ENCODE measurements at places on chromosomes 6 and 20. TPM values are rescaled to one million over a fixed set of nuclear protein-coding genes. Genes with fewer than 3 reads are reported as not detected.

LY6G5B gene
- 3.4 TPM for total RNA-seq

DNA sequence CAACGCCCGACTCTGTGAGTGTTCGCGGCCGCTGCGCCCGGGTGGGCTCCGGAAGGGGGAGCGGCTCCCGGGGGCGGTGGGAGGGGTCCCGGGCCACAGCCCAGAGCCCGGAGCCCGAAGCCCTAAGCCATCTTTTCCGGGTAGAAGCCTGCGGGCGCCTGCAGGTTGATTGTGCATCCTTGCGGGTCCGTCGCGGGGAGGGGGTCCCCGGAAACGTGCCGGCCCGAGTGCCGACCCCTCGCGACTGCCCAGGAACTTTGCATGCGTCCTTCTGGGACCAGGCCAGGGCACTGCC is 413 bp downstream of the PTPRA start:
- DNase-seq = peak; percentile 86

DNA sequence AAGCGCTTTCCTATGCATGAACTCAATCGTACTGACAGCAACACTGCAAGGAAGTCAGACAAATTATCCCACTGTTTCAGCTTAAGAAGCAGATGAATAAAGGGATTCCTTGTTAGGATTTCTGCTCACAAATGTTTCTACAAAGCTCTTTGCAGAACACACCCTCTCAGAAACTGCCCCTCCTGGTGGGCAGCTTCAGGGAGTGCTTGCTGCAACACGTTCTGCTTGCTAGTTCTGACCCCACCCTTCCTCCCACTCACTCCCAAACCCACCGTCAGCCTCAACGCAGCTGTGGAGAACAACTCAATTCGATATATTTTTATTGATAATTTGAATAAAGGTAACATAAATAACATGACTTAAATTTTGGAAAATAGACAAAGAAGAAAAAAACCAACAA is 250.8 kb upstream of the PRDM1 start:
- DNase-seq = peak; percentile 70

GRCh38 chr20:58312836-58313235 is 3.3 kb downstream of the RAB22A start:
- DNase-seq = no peak

DNA sequence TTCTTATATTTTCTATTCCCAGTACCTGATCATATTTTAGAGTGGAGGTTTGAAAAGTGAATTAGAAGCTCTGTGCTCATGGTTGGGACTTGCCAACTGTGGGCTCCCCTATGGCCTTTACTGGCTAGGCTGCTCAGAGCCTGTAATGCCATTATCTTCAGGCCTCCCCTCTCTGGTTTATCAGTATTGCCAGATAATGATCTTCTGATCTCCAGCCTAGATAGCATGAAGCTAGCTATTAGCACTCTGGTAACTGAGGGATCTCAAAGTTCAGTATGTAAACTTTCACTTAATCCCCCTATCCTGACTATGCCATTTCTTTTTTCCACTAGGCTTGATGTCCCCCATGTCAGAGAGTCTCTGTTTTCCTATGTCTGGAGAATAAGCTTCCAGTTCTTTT is 393.7 kb upstream of the CITED2 start:
- no peak for DNase-seq

NKAPL gene
- total RNA-seq = 0.11 TPM

GRCh38 chr6:139367810-139368351 is 6.6 kb downstream of the CITED2 start:
- DNase-seq = peak; percentile 60

GRCh38 chr6:85063611-85064010 is 299.2 kb upstream of the TBX18 start:
- DNase-seq = no peak
